Mesenteric fat pad (tissue), 1 donor: ENCODE measurements at places on chromosomes 3 and 15. TPM values are rescaled to one million over a fixed set of nuclear protein-coding genes. Genes with fewer than 3 reads are reported as not detected.

The AADACL2 gene
- total RNA-seq, result 0.22 TPM

The KNG1 gene
- not detected for total RNA-seq

The CFAP20DC gene
- not detected for total RNA-seq

The CRTAP gene
- 371 TPM for total RNA-seq

The MRAS gene
- 232 TPM for total RNA-seq

The ARPP21 gene
- 0.29 TPM for total RNA-seq

The CHRNA7 gene
- 2.0 TPM for total RNA-seq

The FANCD2OS gene
- total RNA-seq, result not detected

The ABHD10 gene
- 17.6 TPM for total RNA-seq
